Purkinje cell (primary cell): ENCODE measurements at places on chromosomes 6 and 20. TPM values are rescaled to one million over a fixed set of nuclear protein-coding genes. Genes with fewer than 3 reads are reported as not detected.

Gene SLC35F1
- polyA plus RNA-seq, result 11.1 and 22.7 TPM in 2 replicates

Gene PRDM13
- not detected in 2 replicates for polyA plus RNA-seq

Gene RIPOR2
- polyA plus RNA-seq, result 58.1 and 62.1 TPM in 2 replicates

Gene BMP2
- 0.78 and 0.79 TPM in 2 replicates for polyA plus RNA-seq

Gene CYP39A1
- 20.5 and 22.6 TPM in 2 replicates for polyA plus RNA-seq

Gene SLC4A11
- 0.34 and 1.2 TPM in 2 replicates for polyA plus RNA-seq

Gene BPI
- not detected in 2 replicates for polyA plus RNA-seq

Gene LGSN
- 0.65 TPM in 1 of 2 replicates, not detected in the other for polyA plus RNA-seq

Gene DCDC2
- polyA plus RNA-seq, result 0.40 and 0.43 TPM in 2 replicates

Gene CST1
- polyA plus RNA-seq, result not detected in 2 replicates

Gene SLC17A1
- polyA plus RNA-seq, result not detected in 2 replicates

Gene TCF21
- not detected in 2 replicates for polyA plus RNA-seq

Gene EYS
- polyA plus RNA-seq, result 0.56 and 0.91 TPM in 2 replicates

Gene NR2E1
- not detected in 2 replicates for polyA plus RNA-seq

Gene SLC13A3
- 0.78 and 2.6 TPM in 2 replicates for polyA plus RNA-seq

Gene IPCEF1
- polyA plus RNA-seq, result 0.80 and 8.5 TPM in 2 replicates

Gene NPBWR2
- polyA plus RNA-seq, result not detected in 2 replicates

Gene ZSCAN31
- polyA plus RNA-seq, result 2.4 and 5.7 TPM in 2 replicates

Gene SMIM13
- polyA plus RNA-seq, result 81.3 and 93.9 TPM in 2 replicates

Gene BTNL2
- polyA plus RNA-seq, result not detected in 2 replicates
